ENCODE measurements at places on chromosomes 11 and 22. TPM values are rescaled to one million over a fixed set of nuclear protein-coding genes. Genes with fewer than 3 reads are reported as not detected.

- no peak for DNase-seq
These were observed 34.6 kb downstream of the OSBPL5 start for GRCh38 chr11:3130269-3131071.

MCAM gene
- total RNA-seq = 91.7 TPM

DNA sequence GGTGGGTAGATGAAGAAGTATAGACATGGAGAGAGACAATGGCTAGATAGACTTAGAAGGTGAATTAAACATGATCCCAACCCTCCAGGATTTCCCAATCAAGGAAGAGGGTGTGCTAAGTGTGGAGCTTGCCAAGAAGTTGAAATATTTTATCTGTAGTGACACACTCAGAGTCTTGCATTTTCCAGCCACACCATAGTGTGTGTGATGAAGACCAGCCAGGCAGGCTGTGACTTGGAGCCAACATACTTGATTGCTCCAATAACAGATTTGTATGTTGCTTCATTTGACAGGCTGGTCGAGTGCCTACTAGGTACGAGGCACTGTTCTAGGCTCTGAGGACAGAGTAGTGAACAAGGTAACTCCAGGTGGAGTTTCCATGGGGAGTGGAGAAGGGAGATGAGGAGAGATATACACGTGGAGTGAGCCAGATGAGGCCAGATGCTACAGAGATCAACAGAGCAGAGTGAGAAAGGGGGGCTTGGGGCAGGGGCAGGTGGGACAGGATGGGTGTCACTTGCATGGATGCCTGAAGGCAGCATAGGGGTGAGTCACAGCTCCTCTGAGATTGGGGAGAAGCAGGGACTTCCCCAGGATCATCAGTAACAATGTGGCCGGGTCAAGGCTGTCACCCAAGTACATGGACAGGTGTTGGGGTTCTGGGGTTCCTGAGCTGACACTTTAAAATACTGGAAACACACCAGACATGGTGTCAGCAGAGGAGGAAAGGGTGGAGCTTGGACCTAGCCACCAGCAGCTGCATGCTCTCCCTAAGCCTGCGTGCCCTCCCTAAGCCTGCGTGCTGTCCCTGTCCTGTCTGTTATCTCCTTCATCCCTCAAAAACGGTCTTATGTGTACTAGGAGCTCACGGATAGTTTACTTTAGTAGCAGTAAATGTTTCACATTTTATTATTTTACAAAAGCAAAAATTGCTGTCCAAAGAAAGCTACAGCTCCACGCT, 23.6 kb downstream of the PDGFB start:
- peak; percentile 39 for DNase-seq

DNA sequence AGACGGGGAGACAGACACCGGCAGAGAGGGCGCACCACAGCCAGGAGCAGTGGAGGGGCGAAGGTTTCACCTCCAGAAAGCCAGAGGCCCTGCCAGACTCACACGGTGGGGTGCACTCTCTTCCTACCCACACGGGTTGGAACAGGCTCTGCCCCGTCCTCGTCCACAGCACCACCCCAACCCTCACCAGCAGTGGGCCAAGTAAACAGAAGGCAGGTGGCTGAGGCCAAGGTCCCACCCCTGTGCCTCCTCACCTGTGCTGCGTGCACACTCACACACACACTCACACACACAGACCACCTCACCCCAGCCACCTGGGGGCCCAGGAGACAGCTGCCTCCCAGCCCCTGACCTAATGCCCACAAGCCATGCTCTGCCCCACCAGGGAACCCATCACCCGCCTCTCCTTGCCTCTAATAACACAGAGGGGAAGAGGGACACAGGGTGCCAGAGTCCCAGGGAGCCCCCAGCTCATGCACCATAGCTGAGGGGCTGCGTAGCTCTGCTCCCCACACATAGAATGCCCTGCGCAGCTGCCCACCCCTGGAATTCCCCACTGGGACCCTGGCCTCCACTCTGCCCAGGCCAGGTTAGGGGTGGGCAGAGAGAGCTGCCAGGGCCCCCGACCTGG, 3.1 kb downstream of the CYB5R3 start:
- DNase-seq = no peak

TMEM121B gene
- total RNA-seq = not detected

DNA sequence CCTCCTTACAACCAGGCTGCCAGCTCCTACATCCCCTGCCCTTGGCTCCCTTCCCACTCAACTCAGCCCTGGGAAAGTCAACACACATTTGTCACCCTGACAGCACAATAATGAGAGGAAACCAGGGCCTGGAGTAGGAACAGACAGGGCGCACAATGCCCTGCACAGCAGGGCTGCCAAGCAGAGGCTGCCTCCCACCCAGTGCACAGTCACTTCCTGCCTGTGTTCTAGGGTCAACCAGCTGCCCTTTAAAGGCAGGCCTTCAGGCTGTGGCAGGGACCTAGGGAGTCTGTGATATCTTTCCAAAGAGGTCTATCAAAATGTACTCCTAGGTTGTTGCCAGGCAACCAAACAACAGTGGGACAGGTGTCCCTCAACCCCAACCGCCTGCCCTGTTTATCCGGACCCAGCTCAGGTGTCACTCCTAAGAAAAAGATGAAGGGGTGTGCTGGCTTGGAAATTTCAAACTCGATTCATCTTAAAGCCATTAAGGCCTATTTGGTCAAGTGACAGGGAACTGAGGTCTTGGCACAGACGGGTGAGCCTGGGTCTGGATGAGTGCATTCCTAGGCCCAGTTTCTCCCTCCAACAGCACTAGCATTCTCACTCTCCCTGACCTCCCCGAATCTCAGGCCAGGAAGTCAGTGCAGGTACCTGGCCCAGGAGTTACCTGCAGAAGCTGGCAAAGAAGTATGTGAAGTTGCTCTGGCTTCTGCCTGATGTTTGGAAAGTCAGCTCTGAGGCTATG, 110.3 kb upstream of the PITPNB start:
- DNase-seq = peak; percentile 35

- DNase-seq = no peak
These were observed 3.9 kb upstream of the MUC5B start for GRCh38 chr11:1218788-1219445.

- peak; percentile 39 for DNase-seq
These were observed 32.6 kb upstream of the KCNQ1OT1 start for GRCh38 chr11:2732261-2732939.

DNA sequence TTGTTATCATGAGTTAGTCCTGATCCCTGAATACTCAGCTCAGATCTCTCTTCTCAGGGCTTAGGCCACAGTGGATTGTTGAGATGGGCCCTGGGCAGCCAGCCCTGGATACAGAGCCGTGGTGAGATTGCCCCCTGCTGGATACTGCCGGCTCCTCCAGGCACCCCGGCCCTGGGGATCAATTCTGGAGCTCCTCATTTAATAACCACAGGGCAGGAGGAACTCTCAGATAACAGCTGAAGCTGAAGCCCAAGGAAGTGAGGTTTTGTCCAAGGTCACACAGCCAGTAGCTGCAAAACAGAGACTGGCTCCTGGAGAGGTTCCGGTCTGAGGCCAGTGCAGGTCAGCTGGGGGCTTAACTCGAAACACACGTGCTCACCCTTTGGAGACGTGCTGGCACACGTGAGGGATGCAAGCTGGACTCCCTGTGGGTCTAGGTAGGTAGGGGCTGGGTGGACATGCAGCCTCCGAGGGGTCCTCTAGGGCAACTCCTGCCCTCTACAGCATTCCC, 16.0 kb downstream of the USH1C start:
- DNase-seq = peak; percentile 17

DNA sequence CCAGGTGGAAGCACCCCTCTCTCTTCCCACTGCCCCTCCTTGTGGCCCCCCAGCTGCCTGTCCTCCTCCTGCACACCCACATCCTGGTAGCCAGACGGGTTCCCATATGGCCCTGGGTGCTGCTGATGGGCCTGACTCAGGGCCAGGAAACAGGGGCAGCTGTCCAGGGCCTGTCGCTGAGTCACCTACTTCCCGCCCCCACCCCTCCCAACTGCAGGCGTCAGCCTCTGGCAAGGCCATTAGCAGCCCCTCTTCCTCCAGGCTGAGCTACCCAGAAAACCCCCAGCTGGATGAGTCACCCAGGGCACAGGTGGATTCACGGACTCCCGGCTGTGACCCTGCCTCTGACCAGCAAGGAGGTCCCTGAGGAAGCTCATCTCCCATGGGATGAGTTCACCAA, 6.9 kb upstream of the GAL start:
- DNase-seq = peak; percentile 93

GRCh38 chr11:129324533-129325175, 51.0 kb upstream of the BARX2 start:
- DNase-seq = no peak

DNA sequence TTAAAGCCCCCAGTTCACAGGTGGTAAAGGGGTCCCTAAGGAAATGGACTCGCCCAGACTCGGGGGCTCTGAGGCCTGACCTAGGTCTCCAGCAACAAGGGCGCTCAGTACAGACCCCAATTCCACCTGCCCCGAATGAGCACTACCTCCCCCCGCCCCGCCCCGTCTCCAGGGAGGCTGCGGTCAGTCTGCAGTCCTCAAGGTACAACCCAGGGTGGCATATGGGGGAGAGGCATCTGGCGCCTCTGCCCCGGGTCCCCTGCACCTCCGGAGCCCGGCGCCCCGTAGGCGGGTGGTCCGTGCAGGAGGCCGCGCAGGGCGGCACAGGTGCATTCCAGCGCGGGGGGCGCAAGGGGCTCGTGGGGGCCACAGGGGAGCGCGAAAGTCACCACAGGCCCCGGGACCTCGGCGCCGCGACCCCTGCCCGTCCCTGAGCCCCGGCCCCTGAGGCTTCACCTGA, 361 bp downstream of the CTSD start:
- no peak for DNase-seq

DNA sequence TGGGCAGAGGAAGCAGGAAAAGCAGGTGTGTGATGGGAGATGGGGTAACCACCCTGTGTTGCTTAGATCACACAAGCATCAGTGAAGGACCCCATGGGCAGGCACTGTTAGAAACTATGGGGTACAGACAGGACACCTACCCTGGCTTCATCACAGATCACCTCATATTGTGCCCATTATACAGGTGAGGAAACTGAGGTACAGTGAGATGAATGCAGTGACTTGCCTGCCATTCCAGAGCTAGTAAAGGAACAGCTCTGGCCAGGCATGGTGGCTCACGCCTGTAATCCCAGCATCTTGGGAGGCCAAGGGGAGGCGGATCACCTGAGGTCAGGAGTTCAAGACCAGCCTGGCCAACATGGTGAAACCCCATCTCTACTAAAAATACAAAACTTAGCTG, 5.9 kb upstream of the MARK2 start:
- DNase-seq = no peak

CDHR5 gene
- not detected for total RNA-seq

DNA sequence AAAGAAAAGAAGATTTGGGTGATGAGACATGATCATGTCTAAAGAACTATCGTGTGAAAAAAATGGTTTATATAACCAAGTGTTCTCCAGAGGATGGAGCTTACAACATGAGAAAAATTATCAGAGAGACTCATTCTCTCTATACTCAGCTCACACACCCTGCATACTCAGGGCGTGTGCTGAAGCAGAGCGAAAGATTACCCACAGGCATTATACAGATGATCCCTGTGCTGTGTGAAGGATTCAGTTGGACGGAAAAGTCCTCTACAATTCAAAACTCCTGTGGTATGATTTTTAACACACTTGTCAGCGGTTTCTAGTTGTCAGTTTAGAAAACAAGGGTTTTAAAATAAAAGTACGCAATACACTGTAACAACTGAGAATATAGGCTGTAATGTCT, 267.3 kb downstream of the DLG2 start:
- no peak for DNase-seq

DNA sequence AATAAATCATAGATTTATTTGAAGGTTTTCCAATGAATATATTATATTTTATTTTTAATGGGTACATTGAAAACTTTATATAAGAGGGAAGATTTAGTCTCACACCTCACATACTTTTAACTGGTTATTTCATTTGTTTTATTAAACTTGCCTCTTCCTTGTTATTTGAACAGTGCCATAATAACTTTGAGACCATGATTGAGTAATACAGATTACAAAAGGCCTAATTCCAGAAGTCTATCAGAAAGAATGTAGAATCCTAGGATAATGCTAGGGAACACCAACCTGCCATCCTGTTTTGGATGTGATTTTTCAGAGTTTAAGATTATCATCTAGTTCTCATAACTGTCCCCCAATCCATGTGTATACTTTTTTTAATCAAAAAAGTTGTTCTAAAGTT, 102.7 kb upstream of the BIRC3 start:
- DNase-seq = no peak

DNA sequence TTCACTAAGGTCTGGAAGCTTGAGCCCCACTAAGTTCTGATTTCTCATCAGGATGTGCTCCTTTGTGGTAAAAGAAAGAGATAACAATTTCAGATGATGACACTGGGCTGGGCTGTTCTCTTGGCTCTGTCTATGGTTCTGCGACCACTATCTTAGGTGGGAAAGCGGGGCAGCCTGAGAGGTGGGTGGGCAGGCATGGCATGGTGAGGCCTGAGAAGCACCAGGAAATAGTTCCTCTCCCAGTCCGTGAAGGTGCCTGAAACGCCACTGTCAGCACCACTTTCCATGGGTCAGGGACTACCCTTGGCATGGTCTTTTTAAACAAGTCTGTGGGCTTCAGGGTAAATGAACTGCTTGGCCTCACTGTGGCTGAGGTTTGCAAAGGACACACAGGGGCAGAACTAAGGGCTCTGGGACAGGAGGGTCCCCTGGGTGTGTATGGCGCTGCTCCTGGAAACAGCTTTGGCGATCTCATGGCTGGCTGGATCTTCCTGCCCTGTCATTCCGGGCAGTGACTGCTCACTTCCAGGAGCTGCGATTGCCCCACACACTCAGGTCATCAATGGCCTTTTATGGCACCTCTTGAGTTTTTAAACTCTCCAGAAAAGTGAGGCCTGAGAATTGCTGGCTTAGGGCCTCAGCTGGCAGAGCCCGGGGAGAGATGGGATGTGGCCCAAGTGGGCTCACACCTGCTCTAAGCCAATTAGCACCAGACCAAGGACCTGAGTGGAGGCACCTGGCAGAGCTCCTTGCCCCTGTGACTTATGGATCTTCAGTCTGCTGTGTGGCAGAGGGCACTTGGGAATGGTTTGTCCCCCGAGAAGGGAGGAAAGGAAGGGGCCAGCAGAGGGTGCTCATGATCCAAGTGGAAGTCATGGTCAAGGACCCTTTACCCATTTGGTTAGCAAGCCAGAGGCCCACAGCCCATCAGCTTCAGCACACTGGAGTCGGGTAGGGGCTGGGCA, 55.6 kb upstream of the LYVE1 start:
- peak; percentile 39 for DNase-seq

DNA sequence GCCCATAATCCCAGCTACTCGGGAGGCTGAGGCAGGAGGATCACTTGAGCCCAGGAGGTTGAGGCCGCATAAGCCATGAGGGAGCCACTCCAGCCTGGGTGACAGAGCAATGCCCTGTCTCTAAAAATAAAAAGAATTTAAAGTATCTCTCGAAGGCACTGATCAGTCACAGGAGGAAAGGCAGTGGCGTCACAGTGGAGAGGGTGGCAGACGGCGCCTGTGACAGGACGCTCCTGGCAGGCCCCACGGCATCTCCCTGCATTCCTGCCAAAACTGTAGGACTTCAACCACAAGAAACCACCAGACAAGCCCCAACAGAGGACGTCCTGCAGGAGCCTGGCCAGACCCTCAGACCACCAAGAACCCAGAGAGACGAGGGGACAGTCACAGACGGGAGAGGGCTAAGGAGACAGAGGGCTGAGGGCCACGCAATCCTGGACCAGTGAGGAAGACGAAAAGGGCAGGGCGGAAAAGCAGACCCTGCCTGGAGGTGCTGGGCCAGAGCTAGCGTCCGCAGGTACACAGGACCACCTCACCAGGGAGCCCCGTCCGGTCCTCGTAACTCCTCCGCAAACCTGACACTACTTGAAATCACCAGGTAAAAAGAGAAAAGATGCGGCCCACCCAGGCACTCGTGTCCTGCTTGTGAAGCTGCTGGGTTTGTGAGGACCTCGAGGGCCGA, 5.9 kb downstream of the RNH1 start:
- DNase-seq = no peak

All from RPMI7951 (cell line).